ENCODE measurements at places on chromosomes 6 and 20.

DNA sequence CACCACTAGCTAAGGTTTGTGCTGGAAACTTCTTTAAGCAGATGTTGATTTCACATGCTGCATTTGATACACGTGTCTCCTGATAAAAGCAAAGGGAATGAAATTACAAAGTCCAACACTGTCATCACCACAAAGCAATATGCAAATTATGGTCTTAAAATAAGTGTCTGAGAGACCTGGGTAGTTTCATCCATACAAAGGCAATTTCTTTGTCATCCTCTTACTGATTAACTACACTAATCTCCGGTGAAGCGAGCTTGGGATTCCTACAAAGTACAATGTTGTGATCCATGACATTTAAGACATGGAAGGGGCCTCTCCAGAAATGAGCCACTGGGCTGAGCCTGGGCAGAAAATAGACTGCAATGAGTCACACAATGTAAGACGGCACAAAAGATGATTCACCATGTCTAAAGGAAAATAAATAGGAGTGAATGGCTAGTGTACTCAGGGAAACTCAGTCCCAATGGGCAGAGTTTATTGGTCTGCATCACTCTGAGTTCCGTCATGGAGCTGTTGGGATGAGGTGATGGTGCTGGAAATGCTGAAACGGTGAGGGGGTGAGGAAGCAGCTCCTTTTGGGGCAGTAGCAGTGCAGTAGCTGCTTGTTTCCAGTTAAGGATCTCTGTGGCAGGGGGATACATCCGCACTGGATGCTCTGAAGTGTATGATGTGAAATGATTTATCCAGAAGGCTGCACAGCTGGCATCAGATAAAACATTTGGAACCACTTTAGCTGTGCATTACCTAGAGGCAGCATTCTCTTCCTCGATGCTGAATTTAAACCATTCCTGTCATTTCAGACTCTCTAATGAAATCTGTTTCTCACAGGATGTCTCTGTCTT is 103.3 kb downstream of the IBTK start:
- peak; percentile 86 for ATAC-seq

DNA sequence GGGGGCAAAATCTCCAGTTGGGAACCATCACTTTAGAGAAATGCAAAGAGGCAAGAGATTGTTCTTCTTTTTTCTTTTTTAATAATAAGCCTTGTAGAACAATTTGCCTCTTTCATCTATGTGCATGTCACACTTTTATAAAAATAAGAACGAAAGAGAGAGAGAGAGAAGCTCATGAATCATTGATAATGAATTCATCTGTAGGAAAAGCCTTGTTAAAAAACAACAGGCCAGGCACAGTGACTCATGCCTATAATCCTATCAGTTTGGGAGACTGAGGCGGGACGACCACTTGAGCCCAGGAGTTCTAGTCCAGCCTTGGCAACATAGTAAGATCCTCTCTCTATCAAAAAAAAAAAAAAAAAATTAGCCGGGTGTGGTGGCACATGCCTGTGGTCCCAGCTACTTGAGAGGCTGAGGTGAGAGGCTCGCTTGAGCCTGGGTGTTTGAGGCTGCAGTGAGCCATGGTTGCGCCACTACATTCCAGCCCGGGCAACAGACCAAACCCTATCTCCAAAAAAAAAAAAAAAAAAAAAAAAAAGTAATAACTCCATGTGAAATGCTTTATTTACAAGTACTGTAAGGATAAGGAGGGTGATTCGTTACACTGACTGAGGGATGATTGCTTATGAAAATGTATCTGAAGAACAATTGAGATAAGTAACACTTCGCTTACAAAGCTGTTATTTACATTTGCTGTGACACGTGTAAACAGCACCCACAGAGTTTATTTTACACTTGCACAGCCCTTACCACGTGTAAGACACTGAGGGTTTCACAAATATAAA is 6.0 kb downstream of the CCN5 start:
- ATAC-seq = no peak

GRCh38 chr6:96157018-96157565 is 141.3 kb downstream of the FUT9 start:
- peak; percentile 32 for ATAC-seq

DNA sequence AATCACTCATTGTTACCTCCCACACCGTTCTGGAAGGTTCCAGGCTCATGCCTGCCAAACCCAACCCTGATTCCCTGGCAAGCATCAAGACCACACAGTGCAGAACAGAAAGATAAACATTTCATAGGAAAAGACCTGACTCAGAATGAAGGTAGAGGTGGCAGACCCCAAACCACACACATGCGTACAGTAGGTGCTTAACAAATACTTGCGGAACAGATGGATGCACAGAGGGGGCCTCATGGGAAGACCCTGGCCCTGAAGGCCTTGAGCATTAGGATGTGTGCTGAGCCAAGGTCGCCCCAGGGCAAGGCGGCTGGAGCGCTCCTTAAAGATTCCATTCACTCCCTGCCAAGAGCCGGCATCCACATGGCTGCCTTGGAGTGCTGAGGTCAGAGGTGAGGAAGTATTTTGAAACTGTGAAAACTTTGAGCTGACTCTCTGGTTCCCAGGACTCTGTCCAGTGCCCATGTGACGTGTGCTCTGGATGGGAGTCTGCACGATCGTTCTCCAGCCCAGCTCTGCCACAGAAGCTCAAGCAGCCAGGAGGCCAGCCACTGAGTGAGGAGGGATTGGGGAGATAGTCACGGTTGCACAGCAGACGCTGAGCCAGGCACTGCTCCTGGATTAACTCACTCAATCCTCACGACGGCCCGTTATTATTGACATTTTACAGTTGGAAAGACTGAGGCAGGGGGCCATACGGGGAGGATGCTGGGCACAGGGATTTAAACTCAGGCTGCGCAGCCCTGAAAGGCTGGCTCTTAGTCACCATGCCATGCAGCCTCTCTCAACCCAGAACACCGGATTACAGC is 65.5 kb upstream of the AFDN start:
- no peak for ATAC-seq

GRCh38 chr20:33660685-33661058 is 1.5 kb upstream of the C20orf144 start:
- no peak for ATAC-seq

DNA sequence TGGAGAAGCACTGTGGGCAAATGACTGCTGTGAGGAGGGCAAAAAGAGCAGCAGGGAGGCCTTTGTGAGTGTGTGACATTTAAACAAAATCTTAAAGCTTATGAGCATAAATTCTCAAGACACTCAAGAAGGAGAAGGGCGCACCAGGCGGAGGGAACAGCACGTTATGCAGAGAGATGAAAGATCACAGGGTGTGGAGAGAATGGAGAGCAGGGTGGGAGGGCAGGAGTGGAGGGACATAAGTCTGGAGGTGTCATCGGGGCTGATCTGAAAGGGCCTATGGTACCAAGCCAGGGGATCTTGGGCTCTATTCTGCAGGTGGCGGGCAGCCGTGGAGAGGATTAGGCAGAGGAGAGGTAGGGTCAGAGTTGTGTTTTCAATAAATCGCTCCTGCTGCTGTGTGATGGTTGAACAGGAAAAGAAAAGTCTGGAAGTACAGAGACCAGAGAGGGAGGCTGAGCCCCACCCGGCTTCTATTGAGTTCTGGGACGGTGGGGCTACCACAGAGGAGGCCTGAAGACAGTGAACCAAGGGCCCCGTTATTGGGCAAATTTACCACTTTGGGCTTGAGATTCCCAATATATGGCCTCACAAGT is 24.3 kb upstream of the DLGAP4 start:
- ATAC-seq = no peak

GRCh38 chr20:61280217-61280980 is 28.3 kb downstream of the CDH4 start:
- ATAC-seq = no peak

- no peak for ATAC-seq
Measured at GRCh38 chr6:36639171-36639808, 39.2 kb upstream of the CDKN1A start.

DNA sequence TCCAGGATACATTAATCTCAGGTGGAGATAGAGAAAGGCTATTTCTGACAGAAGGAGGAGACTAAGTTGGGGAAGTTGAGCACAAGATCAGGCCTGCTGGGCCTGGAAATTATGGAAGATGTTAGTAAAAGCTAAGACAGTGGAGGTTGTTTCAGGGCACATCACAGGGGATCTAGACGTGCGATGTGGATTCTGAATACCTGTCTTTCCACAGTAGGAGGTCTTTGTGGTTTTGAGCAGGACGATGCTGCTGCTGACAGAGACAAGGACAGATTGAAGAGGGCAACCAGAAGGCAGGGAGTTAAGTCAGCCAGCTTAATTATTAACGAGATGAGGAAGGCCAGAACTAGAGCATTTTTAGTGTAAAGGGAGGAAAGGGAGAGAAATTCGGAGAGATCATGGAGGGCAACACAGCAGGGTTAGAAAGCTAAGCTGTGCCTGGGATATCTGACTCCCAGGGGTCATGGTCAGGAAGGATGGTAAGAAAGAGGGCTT is 384.9 kb downstream of the MAFB start:
- no peak for ATAC-seq

DNA sequence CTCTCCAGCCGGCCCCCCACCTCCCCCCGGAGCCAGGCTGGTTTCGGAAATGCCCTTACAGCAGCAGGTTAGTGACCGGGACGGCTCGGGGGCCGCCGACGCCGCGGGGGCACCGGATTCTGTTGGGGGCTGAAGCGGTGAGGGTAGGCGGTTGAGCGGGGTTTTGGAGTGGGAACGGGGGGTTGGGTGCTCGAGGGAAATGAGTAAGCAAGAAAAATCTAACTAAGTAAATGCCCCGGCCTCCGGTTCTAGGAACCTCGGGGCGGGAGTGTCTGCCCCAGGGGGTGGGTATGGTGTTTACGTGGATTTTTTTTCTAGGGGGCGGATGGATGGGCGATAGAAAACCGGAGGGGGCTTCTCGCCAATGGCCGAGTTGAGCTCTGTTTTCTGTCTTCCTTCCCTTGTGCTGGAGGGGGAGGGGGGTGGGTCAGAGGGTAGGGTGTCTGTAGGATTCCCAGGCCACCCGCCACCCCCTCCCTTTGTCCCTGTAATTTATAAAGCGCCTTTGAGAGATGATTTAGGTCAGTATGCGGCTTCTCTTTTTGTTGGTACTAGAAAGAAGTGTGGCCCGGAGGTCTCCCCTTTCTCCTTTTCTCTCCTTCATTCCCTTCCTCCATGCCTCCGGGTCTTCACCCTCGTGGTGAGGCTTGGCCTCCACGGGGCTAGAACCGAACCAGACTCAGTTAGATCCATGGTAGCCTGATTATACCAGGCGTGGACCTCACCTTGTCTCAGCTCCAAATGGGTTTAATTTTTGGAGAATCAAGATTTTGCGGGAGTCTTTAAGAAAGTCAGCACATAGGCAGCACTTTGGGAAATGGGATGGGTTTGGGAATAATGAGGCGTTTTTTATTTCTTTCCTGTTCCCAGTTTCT is 2.3 kb downstream of the E2F3 start:
- ATAC-seq = peak; percentile 14

GRCh38 chr20:55097621-55098020 is 622.2 kb downstream of the DOK5 start:
- no peak for ATAC-seq

GRCh38 chr6:109073344-109074132 is 21.1 kb downstream of the SESN1 start:
- peak; percentile 57 for ATAC-seq

DNA sequence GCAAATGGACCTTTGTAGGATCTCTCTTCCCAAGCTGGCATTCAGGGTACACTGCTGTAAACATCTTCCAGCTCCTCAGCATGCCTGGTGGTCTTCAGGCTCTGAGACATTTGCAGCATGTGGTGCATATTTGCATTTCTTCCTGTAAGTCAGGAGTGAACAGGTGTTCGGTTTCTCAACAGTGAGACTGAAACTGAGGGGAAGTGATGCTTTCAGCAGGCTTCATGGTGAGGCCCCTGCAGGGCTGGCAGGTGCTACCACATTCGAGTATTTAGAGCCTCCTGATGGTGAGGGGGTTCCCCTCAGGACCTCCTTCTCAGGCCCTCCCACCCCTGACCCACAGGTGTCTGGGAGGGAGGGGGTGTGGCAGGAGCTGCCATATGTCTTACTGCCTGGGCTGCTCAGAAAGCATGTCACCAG is 15.1 kb downstream of the MYBL2 start:
- ATAC-seq = peak; percentile 35

- ATAC-seq = no peak
Measured at GRCh38 chr6:12136905-12137304, 124.8 kb downstream of the HIVEP1 start.

DNA sequence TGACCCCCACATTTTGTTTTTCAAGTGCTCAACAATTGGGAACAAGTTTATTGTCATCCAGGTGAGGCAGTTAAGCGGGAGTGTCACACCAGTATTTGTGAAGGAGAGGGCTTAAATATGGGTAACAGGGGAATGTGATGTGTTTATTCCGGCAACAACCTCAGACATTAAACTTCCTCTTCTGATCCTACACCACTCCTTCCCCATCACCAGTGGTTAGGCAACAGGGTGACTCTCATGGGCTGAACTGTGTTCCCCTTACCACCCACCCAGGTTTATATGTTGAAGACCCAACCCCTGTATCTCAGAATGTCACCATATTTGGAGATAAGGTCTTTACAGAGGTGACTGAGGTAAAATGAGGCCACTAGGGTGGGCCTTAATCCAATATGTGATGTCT is 52.1 kb upstream of the RNF182 start:
- no peak for ATAC-seq

DNA sequence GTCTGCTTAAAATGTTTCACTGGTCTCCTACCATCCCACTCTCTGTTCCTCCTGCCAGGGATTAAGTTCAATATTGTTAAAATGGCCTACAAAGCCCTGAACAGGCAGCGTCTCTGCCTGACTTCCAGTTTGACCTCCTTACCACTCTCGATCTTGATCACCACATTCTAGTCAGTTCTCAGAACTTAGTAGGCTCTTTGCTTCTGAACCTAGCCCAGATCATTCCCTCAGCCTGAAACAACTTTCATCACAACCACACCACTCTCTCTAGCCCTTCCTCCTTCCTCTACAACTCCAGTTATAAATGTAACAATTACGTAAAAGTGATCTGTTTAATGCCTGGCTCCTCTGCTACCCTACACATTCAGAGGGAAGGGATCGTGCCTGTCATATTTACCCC is 53.3 kb downstream of the ATG5 start:
- peak; percentile 71 for ATAC-seq

All from activated T-helper 17 cell treated with anti-CD3 and anti-CD28 coated beads, Interleukin-2, amount 50 U/mL, for 72 hours (primary cell).